ENCODE measurements at places on chromosomes 12 and 14.

GRCh38 chr12:106714926-106715325 is 59.6 kb upstream of the RIC8B start:
- no peak for DNase-seq

GRCh38 chr14:92926180-92926845 is 3.4 kb downstream of the CHGA start:
- no peak for DNase-seq

DNA sequence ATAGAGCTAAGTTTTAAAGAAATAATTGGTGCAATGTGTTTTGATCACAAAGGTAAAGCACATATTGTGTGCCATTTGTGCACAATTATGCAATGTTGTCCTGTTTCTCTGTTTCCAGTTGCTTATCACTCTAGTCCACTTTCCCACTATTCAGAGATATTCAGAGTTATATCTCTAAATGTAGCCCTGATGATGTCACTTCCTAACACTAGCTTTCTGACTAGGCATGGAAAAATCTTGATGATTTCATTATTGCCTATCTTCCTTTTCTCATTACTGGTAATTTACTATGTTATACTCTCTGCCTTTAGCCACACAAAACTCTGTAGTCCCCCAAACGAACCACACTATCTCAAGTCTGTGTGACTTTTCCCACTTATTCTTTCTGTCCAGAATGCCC is 221.2 kb downstream of the TRHDE start:
- DNase-seq: peak; percentile 7

GRCh38 chr12:42760550-42760949 is 171.0 kb upstream of the PRICKLE1 start:
- no peak for DNase-seq

DNA sequence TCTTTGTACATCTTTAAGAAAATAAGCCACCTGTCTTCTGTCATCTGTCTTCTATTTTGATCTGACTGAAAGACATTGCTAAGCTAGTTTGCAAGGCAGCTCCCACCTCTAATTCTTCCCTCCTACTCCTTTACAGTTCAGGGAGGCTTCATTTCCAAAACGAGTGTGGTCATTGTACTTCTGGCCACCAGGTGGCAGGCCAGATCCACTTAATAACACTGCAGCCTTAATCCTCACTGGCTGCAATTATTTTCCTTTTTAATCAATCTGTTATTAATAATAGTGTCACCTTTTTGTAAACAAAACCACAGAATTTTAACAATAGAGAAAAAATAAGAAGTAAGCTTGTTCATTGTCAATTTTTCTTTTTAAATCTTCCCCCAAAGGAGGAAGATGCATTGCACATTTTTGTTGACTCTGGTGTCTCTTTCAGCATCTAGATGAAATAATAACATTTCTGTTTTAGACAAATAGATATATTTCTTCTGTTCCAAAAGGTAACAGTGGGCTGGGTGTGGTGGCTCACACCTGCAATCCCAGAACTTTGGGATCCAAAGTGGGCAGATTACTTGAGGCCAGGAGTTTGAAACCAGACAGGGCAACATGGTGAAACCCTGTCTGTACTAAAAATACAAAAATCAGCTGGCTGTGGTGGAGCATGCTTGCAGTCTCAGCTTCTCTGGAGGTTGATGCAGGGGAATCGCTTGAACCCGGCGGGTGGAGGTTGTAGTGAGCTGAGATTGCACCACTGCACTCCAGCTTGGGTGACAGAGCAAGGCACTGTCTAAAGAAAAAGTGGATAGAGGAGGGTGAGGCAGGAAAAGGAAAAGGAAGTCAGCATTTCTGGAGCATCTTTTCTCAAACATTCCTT is 23.3 kb downstream of the GABARAPL1 start:
- peak; percentile 68 for DNase-seq

DNA sequence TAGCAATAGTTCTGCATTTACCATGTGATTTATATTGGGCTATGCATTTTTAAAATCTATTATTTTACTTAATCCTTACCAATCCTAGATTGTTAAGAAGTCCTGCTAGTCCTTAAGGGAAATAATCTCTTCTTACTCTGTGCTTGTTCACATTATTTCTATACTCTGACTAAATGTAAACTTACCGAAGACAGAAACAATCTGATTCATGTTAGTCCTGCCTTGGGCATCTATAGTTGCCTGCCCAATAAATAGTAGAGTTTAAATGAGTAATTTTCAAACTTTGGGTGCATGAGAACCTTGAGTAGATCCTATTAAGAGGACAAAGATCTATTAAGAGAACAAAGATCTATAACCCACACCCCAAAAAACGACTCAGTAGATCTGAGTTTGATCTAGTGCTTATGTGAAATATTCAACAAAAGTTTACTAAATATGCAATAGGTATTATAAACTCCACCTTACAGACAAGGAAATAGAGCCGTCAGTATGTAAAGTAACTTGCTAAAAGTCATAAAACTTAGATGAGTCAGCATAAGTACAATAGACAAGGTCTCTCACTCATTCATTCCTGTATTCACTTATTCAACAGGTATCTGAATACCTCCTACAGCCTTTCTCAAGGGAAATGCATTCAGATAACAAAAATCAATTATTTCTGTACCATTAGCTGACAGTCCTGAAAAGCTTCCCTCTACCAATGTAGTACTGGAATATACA is 127.6 kb downstream of the PAWR start:
- DNase-seq: no peak

GRCh38 chr12:23911574-23911973 is 37.9 kb downstream of the SOX5 start:
- DNase-seq: no peak
